AG09309 (cell line): ENCODE measurements at places on chromosomes 12 and 14.
A peak's percentile ranks its signal among the peaks of the same experiment; 100 is the strongest.

DNA sequence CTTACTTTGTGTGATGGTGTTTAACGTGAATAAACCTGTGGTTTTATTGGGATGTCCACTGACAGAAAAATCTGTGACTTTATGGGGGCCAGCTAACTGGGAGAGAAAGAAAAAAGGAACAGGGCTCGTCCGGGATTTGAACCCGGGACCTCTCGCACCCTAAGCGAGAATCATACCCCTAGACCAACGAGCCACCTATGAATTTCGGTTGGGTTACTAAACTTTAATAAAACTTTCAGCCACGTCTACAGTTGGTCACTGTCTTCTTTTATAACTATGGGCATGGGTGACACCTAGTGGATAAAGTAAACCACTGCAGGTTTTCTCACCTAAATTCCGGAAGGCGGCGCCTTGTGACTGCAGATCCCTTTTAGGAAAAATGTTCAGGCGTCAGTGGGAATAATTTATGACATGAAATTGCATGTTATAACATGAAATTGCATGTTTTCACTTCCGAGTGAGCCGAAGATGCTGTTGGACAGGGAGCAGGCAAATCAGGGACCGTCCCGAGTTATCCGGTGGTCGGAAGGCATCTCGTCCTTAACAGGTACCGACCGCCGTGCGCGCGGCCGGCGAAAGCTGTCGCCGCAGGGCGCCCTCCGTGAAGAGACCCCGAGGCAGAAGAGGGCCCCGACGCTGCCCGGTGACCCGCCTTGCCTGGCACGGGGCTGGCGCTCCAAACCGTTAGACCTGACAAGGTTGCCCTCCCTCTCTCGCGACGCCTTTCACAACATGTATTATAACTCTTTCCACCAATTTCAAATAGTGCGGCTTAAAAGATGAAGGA, 18.2 kb upstream of the RNASE12 start:
- DNase-seq, result peak; percentile 62

- no peak for DNase-seq
Measured at GRCh38 chr12:109910254-109910968, 10.3 kb downstream of the TCHP start.

- DNase-seq, result no peak
Measured at GRCh38 chr12:74424778-74425177, 112.9 kb upstream of the ATXN7L3B start.

DNA sequence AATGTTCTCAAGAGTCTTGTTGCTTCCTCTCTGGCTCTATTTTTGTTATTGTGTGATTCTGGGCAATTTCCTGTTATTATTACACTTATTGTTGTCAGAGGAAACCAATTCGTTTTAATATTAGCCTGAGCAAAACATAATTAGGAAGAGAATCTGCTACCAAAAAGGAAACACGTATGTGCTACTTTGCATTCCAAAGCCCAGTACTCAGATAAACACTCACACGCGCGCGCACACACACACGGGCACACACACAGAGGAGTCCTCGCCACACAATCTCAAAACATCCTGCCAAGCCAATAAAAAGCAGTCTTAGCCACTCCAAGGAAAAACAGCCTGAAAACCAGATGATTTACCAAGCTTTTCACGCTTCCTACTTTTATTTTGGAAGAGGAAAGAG, 400.7 kb downstream of the NUAK1 start:
- DNase-seq, result no peak

DNA sequence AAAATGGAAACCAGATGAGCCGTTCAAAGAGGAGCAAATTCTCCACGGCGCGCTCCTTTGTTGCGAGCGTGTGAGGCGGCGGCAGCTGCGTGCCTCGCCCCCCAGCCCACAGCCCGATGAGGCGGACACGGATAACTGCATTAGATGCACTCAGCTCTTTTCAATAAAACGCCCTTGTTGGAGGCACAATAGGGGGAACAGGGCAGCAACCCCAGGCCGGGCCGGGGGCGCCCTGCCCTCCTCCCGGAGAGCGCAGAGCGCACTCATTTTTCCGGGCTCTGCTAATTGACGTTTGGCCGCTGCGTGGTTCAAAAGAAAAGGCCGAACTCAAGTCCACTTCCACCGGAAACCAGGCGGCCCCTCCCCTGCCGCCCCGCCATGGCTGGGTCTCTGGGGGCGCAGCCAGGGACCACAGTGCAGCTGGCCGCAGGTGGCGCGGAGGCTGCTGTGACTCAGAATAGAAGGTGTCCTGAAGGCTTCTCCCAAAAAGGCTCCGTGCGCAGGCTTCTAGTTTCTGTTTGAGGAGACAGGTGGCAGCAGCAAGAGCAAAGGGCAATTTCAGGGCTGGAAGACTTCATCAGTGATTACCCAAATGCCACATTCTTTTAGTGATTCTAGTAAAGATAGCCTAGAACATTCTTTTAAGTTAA, 29.0 kb upstream of the SMOC1 start:
- no peak for DNase-seq

DNA sequence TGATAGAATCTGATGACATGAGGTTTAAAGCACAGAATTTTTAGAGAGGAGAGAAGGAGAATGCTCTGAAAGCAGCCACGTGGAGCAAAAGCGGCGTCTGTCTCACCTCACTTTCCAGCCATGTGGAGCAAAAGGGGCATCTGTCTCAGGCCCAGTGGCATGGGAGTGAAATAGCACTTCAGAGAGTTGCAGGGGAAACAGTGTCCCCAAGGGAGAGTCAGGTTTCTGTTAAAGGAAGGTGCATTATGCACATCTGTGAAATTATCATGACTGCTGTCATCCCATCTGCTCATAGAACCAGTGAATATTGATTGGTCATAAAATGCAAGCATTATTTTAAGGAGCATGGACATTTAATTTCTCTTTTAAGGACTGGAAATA, 124.0 kb downstream of the BICD1 start:
- DNase-seq, result no peak

DNA sequence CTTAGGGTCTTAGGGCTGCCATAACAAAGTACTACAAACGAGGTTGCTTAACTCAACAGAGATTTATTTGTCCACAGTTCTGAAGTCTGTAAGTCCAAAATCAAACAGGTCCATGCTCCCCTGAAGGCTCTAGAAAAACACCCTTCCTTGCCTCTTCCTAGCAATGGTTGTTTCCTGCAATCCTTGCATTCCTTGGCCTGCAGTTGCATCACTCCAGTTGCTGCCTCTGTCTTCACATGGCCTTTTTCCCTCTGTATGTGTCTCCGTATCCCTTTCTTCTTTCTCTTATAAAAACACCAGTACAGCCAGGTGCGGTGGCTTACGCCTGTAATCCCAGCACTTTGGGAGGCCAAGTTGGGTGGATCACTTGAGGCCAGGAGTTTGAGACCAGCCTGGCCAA, 17.4 kb downstream of the KCNMB4 start:
- no peak for DNase-seq

DNA sequence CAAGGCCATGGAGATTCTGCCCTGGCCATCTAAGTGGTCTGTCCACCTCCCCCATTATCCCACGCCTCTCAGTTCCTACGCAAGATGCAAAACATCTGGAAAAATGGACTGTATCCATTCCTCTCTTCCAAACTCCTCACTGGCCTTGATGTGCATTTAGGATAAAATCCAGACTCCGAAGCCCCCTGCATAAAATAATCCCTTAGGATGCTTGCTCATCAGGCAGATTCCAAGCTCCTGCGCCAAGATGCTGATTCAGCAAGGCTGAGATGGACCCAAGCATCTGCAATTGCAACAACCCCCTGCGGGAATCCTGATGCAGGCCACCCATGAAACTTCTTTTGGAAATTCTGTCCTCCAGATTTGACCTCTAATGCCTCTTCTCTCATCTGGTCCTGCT, 81.6 kb downstream of the SPRING1 start:
- DNase-seq, result no peak

GRCh38 chr12:94670075-94670474, 19.7 kb upstream of the TMCC3 start:
- DNase-seq, result no peak

GRCh38 chr14:39946807-39947206, 514.6 kb upstream of the FBXO33 start:
- no peak for DNase-seq

DNA sequence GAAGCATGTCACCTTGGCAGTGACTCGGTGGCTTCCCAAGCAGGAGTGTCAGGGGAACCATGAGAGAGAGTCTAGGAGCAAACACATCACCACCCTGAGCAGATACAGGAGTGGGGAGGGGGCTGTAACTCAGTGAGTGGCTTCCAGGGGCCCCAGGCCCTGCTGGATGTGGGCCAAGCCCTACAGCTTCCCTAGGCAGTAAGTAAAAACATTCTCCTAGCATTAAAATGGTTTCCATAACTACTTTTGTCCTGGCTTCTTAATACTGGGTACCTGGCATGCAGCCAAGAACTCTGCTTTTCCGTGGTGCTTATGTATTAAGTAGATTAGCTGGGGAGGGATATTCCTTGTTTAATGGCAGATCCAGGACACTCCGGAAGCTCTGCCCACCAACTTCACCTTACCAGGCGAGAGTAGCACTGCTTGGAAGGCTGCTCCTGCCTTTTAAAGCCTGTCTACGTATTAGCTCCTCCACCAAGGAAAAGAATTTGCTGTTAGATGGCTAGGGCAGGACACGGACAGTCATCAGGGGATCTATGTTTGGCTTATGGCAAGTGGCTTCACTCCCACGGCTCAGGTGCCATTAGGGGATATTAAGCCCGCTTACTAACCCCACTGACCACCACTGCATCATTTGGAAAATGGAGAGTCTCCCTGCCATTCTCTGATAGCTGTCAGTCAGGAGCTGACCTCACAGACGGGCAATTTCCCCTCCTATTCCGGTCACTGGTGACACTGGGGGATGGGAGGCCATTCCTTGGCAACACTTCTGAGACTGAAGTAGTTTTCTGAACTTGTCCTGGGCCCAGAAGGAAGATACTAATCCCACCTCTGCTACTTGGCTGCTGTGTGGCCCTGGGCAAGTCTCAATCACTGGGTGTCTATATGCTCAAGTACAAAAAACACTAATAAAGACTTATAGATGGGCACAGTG, 22.8 kb downstream of the OTUB2 start:
- DNase-seq, result no peak

DNA sequence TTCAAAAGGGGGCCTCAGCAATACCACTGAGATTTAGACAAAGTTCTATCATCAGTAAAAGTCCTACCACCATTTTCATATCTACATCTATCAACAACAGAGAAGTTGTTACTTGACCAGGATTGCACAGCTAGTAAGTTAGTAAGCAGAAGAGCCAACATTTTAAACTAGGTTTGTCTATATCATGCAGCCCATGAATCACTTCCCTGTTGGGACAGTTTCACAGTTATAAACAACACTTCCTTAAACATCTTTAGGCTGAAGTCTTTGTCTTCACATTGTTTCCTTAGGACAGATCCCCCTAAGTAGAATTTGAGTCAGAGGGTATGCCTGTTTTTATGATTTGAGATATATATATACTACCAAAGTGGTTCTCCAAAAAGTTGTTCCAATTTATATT, 68.5 kb downstream of the DAO start:
- no peak for DNase-seq

- no peak for DNase-seq
Measured at GRCh38 chr12:109356577-109356976, 8.9 kb downstream of the MYO1H start.

- DNase-seq, result no peak
Measured at GRCh38 chr12:6606331-6607131, 648 bp downstream of the CHD4 start.

DNA sequence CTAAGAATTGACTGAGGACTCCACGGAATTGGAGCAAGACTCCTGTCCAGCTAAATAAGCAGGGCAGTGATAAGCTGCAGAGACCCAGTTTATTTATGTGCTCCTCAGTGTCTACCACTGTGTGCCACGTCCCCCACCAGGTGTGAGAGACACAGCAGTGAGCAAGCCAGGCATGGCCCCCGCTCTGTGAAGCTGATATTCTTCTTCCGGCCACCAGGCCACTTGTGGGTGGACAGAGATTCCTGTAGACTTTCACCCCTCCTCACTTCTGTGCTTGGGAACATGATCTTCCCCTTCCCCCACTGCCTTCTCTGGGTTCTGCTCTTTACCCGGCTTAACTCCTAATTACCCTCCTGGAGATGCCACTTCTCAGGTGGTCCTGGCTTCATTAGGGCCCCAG, 21.3 kb downstream of the BRAP start:
- DNase-seq, result no peak

GRCh38 chr14:65263177-65263788, 149.2 kb upstream of the FUT8 start:
- no peak for DNase-seq

DNA sequence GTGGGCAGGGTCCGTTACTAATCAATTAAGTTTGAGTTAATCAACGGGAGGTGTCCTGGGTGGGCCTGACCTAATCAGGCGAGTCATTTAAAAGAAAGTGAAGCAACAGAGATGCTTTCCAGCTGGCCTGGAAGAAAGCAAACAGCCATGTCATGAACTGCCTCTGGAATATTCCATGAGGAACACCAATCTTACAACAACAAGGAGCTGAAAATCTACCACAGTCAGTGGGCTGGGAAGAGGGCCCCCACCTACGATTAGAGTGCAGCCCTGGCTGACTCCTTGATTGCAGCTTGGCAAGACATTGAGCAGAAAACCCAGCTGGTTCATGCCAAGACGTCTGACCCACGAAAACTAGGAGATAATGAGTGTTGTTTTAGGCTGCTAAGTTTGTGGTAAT, 56.2 kb downstream of the SSPN start:
- DNase-seq, result no peak
